Mesothelial cell of epicardium (in vitro differentiated cells): ENCODE measurements at places on chromosomes 16 and 17. TPM values are rescaled to one million over a fixed set of nuclear protein-coding genes. Genes with fewer than 3 reads are reported as not detected.

DNA sequence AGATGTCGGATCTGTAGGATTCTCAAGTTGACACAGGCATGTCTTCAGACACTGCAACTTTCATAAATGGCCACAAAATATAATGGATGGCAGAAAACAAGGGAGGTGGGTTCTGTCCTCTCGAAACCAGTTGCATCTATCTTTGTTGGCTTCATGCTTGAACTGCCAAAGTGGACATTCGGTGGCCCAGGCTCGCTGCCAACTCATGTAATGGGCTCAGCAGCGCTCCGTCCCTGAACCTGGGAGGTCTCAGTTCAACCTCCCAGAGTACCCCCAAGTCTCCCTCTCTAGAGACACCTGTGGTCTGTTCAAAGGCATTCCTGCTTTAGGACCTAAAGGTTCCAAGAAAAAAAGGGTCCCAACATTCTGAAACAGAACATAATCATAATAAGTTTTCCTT is 71.9 kb downstream of the NXN start:
- no peak overlapping the region for H3K4me3 ChIP-seq
- no peak overlapping the region for H3K27ac ChIP-seq
- no peak for DNase-seq
- H3K27me3 ChIP-seq: no peaks in the 10 kb centered on the region

DNA sequence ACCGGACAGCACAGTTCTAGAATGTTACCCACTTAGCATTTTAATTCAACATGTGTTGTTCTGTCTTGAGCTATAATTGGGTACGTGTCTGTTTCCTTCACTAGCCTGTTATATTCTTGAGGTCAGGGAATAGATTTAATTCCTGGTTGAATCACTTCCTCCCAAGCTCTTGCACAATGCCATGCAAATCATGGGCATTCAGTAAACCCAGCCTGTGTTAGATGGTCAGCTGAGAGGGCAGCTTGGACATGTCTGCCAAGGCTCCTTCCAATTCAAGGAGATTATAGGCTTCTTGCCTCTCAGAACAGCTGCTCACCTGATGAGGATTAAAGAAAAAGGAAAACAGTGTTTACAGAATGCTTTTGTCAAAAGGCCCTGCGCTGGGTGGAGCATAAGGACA is 12.6 kb downstream of the C1QTNF1 start:
- peaks cover 7% of the 10 kb centered on the region for H3K27me3 ChIP-seq
- DNase-seq: no peak
- H3K36me3 ChIP-seq: no peaks in the 10 kb centered on the region
- no peak overlapping the region for H3K4me3 ChIP-seq
- H3K27ac ChIP-seq: no peak overlapping the region

DNA sequence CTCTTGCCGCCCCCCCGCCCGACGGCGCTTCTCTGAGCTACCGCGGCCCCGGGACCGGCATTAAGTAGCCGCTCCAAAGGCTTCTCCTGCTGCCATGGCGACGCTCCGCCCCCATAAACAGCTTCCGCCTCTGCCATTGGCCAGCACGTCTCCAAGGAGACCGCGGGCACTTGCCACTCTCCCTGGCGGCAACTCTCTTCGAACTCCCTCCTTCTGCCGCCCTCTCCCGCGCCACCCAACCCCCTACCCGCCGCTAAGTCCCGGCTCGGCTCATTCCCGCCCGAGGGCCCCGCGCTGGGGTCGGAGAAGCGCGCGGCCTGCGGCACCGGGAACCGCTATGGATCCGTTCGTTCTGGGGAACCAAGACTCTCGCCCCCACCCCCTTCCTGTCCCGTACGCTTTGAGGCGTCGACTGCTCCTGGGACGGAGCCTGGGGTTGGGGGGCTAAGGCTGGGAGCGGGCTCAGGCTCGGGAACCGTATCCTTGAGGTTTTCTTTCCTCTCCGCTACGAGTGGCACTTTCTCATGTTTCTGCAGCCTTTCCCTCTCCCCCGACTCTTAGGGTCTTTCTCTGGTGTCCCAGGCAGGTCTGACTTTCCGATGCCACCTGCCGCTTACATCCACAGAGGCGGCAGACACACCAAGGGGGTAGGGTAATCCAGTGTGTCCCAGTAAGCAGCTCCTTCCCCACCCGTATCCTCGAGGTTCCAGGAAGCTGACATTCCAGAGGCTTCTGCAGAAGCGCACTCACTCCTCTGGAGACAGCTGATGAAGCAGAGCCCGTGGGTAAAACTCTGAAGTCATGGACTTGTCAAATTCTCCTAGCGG is at the start of gene FOXJ1:
Gene FOXJ1, minus strand, starts transcription at position 34 of the 827 bp plus-strand sequence. CDS start 850 bp downstream, outside the sequence.
- H3K36me3 ChIP-seq: no peaks in the 10 kb centered on the region
- H3K4me1 ChIP-seq: peaks cover 53% of the 10 kb centered on the region
- H3K27me3 ChIP-seq: peaks cover 53% of the 10 kb centered on the region

- H3K36me3 ChIP-seq: no peaks in the 10 kb centered on the region
- H3K4me1 ChIP-seq: peaks cover 52% of the 10 kb centered on the region
- no peak for DNase-seq
- peak overlapping the region; percentile 89 for H3K27ac ChIP-seq
These were observed 32.1 kb upstream of the CDC42EP4 start for GRCh38 chr17:73343739-73344454.

GRCh38 chr17:10139577-10139976 is 58.8 kb downstream of the GAS7 start:
- H3K4me3 ChIP-seq: no peak overlapping the region
- H3K4me1 ChIP-seq: peaks cover 36% of the 10 kb centered on the region
- peak overlapping the region; percentile 57 for H3K27ac ChIP-seq
- no peaks in the 10 kb centered on the region for H3K27me3 ChIP-seq

DNA sequence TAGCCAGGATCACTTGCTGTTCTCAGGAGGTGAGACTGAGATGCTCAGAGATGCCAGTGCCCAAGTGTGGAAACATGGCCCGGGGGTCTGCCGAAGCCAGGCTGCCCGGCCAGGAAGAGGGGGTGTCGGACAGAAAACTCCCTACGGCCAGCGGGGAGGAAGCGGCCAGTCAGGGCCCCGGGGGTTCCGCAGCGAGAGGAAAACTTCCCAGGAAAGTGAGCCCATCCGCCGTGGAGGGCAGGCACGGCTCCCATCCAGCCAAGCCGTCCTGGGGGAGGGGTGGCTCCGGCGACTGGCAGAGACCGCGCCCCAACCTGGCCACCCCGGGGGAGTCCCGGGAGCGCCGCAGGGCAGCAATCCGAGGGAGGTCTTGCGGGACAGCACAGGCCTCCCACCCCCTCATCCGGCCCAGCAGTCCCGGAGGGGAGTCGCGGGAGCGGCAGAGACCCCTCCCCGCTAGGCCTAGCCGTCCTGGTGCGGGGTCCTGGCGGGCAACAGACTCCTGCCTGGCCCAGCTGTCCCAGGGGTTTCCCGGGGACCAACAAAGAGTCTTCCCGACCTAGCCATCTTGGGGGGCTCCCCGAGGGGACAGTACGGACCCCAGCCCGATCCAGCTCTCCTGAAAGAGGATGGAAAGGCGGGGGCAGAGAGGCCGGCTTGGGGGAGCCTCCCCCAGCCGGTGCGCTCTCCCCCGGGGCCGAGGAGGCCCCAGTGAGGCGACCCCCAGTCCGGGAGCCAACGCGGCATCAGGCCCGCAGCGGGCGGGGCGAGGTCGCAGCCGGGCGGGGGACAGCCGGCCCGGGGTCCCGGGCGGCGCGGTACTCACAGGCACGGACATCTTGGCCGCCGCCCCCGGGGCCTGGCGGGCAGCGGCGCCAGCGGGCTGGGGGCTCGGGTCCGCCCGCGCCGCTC is 13.8 kb upstream of the BCAR1 start:
- DNase-seq: peak; percentile 63
- no peaks in the 10 kb centered on the region for H3K36me3 ChIP-seq
- no peaks in the 10 kb centered on the region for H3K27me3 ChIP-seq
- H3K4me3 ChIP-seq: peak overlapping the region; percentile 81
- H3K27ac ChIP-seq: peak overlapping the region; percentile 92

DNA sequence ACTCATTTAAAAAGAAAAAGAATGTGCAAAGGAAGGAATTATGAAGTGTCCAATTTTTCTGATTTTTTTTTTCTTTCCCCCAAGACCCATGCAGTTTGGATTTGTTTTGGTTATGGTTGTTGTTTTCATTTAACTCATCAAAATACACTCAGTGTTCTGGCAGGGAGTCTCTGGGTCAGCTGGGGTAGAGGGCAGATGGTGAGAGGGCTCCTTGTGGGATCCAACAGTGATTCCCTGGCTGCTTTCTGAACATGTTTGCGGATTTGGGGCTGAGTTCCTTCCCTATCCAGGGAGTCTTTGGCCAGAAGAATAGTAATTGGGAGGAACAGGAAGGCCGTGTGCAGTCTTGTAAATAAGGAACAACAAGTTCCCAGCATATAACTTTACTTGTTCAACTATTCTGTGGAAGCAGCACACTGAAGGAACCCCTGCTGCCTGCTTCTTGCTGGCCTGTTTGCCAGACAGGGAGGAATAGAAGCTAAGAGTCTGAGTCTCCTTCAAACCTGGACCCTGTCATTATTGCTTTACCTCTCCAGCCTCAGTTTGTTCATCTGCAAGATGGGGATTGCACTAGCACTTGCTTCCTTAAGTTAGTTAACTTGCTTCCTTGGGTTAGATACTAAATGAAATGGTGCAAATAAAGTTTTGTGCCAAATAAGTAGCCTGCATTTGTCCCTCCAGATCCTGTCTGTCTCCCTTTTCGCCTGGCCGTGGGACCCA is 32.1 kb downstream of the C17orf67 start:
- no peak for DNase-seq
- no peaks in the 10 kb centered on the region for H3K27me3 ChIP-seq
- H3K4me1 ChIP-seq: peaks cover 26% of the 10 kb centered on the region
- H3K4me3 ChIP-seq: no peak overlapping the region
- no peaks in the 10 kb centered on the region for H3K36me3 ChIP-seq
- H3K27ac ChIP-seq: no peak overlapping the region

DNA sequence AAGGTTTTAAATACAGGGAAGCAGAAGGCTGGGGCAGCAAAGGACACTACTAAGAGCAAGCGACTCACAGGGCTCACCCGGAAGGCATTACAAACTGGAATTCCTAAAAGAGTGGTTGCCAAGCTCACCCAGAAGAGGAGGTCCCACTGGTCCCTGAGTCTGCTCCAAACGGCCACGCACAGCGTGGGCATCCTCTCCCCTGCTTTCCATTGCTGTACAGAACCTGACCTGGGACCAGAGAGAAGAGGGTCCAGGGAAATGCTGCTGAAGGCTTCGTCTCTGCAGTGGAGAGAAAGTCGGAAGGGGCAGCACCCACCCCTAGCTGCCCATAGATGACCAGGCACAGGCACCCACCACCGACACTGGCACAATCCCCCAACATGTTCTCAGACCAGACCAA is 67.2 kb downstream of the ADCY9 start:
- no peaks in the 10 kb centered on the region for H3K27me3 ChIP-seq
- peaks cover 25% of the 10 kb centered on the region for H3K4me1 ChIP-seq
- no peak overlapping the region for H3K4me3 ChIP-seq
- no peak for DNase-seq
- H3K27ac ChIP-seq: no peak overlapping the region

- DNase-seq: peak; percentile 78
- peak within 1 kb of the TSS; percentile 97 for H3K27ac ChIP-seq
- H3K36me3 ChIP-seq: peaks cover 8% of the 10 kb centered on the region
- peaks cover 33% of the 10 kb centered on the region for H3K4me1 ChIP-seq
- peak within 1 kb of the TSS; percentile 81 for H3K4me3 ChIP-seq
- no peaks in the 10 kb centered on the region for H3K27me3 ChIP-seq
These were observed at the start of gene UBE2Z for GRCh38 chr17:48908047-48908843. Gene UBE2Z (plus strand): TSS chr17:48908407. CDS start chr17:48908504, 97 bp downstream.

The DYNLRB2 gene
- total RNA-seq: 1.4 to 2.0 TPM (median 1.4 TPM) in 3 replicates

The MILR1 gene
- 0.40 to 0.54 TPM in 2 of 3 replicates, not detected in the other for total RNA-seq

The EVPL gene
- 0.16 to 0.47 TPM (median 0.25 TPM) in 3 replicates for total RNA-seq

The ABCC6 gene
- total RNA-seq: 2.6 to 4.2 TPM (median 3.2 TPM) in 3 replicates

The ZKSCAN2 gene
- 20.0 to 21.5 TPM (median 21.4 TPM) in 3 replicates for total RNA-seq

The ACSM5 gene
- not detected in 3 replicates for total RNA-seq

The COG7 gene
- 42.1 to 42.5 TPM (median 42.1 TPM) in 3 replicates for total RNA-seq
